NCI-H2081 (cell line): ENCODE measurements at places on chromosomes 13 and 19.

DNA sequence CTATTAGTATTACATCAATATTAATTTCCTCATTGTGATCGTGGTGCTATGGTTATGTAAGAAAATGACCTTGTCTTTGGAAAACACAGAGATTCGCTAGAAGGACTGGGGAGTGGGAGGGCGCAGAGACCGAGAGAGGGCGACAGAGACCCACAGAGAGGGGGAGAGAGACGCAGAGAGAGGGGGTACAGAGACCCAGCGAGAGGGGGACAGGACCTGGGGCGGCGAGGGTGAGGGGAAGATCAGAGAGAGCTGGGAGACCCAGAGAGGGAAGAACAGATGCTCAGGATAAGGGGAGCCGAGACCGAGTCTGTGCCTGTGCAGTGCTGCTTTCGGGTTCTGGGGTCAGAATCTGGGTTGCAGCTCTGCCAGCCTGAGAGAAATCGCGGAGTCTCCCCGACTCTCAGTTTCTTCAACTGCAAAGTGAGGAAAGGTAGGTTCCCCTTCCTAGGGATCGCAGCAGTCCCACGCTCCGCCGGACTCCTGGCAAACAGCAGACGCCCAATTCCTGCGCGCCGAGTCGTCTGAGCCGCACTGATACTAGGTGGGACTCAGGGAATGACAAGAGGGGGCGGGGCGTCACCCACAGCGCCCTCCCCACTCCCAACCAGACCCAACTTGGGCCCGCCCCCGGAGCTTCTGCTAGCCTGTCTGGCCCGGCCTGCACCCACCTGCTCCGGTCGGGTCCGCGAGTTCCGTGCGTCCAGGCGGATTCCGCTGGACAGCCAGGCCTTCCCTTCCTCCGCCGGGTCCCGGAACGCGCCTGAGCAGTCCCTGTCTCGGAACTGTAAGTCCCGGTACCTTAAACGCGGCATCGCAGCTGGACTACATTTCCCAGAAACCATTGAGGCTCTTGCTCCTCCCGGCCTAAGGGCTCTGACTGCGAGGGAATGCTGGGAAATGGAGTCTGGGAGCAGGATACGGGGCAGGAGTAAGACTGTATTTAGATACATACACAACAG lies 15.3 kb downstream of the IZUMO2 start:
- peak; percentile 46 for DNase-seq

DNA sequence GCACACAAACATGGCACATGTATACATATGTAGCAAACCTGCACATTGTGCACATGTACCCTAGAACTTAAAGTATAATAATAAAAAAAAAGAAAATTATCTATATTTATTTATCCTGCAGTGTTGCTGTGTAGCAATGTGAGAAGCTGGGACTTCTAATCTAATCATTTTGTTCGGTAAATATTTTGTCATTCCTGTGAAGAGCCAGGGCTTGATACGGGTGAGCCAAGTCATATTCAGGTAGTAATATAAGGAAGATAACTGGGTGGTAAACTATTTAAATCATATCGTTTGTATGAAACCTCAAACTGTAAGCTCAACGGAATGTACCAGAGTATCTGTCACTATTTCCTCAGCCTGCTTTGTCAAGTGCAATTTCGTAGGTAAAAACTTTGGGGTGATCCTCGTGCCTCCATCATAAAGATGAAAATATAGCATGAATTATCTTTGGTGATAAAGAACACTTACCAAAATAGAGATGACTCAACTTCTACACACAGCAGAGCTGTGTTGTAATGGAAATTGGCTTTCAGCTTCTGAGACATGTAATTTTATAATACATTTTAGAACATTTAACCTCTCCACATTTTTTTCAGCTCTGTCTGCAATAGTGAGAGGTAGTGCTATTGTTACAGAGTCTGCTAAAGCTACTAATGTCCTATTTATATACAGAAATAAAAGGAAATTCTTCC lies 92.9 kb downstream of the PCDH9 start:
- no peak for DNase-seq

GRCh38 chr19:10550336-10550735 lies 6.6 kb downstream of the ATG4D start:
- no peak for DNase-seq

DNA sequence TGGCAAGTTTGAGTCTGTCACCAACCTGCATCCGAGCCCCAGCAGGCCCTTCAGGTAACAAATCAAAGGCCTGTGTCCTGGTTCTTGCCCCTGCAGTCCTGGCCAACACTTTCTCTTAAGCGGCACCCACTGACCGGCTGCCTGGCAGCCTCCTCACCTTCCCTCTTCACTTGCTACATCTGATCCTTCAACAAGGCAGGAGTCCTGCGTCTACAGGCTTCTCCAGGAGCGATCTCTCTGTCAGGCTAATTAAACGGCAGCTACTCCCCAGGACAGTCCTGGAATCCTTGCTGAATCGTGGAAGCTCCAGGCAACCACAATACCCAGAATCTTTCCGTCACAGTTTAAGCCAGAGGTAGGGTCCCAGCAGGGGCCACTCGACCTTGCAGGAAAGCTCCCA lies 41.1 kb upstream of the GAS6 start:
- DNase-seq = no peak

- DNase-seq = no peak
These were observed 179.0 kb downstream of the LACC1 start for GRCh38 chr13:44058624-44059215.

DNA sequence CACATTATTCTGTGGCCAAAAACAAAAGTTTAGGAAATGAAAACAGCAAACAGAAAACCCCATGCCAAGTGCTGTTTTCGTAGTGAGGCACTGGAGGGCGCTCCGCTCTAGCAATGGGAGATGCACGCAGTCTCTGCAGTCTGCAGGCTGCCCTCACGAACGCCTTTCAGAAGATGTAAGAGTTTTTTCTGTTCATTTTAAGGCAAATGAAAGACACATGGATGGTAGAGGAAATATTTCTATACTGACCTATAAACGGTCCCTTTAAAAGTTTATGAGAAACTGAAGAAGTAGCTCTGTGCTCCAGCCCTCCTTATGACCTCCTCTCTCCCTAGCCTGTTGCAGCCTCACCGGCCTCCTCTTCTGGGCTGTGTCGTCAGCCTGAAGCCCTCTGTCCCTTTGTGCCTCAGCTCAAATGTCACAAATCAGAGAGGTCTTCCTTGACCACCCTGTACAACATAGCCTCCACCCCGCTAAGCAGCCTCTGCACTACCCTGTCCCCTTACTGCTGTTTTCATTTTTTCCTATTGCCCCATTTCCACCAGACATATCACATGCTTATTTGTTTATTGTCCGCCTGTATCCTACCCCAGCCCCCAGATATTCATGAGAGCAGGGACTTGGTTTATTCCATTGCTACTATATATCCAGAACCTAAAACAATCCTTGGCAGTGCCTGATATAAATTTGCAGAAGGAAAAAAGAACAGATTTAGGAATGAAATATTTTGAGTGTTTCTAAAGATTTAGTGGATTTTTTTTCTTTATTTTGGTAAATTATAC lies 116.4 kb downstream of the TM9SF2 start:
- DNase-seq = peak; percentile 81

- DNase-seq = no peak
These were observed 466.4 kb upstream of the ARGLU1 start for GRCh38 chr13:107034236-107034872.

- DNase-seq = no peak
These were observed 799.7 kb downstream of the DACH1 start for GRCh38 chr13:71067165-71067815.

- DNase-seq = no peak
These were observed 24.8 kb upstream of the SLC1A5 start for GRCh38 chr19:46812977-46813838.

DNA sequence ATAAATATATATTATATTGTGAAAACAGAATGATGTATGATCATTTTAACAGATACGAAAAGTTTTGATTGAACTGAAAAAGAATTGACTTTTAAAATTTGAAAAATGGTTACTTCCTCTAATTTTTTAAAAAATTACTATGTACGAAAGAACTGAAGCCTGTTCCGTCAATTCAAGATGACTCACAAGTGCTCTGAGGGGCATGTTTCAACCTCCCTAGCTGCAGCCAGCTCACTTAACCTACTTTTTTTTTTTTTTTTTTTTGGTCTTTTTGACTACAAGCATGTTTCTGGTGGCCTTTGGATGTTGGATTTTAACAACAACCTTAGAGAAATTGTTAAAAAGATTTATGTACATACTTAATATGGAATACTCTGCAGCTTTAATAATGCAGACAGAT lies 1139.3 kb downstream of the DIAPH3 start:
- no peak for DNase-seq

GRCh38 chr19:38734176-38734425 lies 10.2 kb downstream of the CAPN12 start:
- no peak for DNase-seq

GRCh38 chr19:50025794-50026549 lies at the start of gene ZNF473:
Gene ZNF473 (plus strand): TSS chr19:50026005. CDS start chr19:50031083, 5,078 bp downstream.
- DNase-seq = peak; percentile 91

DNA sequence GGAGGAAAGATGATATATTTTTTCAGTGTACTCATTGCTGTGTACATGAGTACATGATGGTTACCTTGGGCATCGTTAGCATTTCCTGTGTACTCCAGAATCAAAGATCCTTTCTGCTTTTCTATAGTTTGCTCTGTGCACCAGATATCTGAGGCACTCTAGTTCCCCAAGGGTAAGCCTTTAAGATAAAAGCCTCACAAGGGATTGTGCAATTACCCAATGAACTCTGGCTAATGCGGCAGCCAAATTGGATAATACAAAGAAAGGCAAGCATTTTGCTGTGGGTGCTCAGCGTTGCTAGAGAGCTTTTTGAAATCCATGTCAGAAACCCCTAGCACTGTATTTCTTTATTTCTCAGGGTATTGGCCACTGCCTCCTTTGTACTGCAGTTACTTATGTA lies 2.9 kb downstream of the CYSLTR2 start:
- no peak for DNase-seq

DNA sequence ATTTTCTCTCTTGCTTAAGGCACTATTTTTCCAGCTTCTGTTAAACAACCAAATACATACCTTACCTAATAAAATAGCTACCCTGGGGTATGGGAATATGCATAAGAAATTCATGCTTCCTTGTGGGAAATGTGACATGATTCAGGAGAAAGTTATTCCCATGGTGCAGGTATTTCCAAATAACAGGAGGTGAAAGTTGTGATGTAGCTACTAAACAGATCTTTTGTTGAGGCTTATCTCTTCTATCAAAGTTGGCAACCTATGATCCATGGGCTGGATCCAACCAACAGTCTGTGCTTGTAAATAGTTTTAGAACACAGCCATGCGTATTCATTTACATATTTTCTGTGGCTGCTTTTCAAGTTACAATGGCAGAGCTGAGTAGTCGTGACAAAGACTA lies 177.8 kb upstream of the NBEA start:
- no peak for DNase-seq

DNA sequence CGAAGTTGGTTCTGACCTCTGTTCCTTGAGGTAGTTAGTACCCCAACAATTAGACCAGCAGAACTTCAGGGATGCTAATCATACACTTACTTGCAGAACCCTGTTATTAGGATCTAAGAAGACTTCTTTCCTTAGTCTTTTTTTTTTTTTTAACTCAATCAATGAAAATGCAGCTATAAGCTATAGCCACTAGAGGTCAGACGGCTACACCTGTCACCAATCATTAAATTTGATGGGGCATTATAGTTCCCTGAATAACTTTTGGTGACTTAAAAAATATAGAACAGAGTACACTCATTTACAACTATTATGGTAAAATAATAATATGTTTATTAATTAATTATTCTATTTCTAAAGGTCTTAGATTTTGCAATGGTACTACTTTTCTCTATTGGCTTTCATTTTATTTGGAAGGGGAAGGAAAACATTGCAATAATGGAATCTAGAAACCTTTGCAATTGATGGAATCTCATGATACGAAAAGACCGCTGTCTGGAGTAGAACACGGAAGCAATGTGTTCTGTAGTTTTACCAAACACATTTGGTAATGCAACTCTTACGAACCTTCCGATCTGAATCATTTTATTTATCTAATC lies 483.2 kb downstream of the DIAPH3 start:
- DNase-seq = no peak

DNA sequence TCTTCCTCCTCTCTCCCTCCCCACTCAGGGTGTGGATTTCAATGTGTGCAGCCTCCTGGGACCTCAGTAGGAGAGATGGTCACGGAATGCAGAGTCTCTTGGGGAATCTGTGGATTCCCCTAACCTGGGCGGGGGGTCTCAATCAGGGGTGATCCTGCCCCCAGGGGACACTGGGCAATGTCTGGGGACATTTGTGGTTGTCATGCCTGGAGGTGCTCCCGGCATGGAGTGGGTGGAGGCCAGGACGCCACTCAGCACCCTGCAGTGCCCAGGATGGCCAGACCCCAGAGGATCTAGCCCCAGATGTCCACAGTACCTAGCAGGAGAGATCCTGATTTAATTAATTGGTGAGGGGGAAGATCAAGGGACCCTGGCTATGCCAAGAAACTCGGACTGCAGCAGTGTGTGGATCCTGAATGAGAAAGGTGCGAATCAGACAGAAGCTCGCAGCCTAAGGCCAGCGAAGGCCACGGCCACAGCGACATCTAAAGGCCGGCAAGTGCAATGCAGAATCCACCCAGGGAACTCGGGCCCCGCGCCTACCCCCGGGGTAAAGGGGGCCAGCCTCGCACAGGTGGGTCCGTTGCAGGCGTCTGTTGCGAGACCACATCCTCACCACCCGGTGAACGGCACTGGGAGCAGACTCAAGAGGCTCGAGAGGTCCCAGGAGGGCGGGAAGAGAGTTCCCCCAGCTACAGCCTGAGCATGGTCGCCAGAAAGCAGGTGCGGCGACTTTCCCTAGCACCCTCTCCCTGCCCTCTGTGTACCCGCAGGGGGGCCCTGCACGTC lies 88.8 kb downstream of the GNG7 start:
- peak; percentile 25 for DNase-seq

DNA sequence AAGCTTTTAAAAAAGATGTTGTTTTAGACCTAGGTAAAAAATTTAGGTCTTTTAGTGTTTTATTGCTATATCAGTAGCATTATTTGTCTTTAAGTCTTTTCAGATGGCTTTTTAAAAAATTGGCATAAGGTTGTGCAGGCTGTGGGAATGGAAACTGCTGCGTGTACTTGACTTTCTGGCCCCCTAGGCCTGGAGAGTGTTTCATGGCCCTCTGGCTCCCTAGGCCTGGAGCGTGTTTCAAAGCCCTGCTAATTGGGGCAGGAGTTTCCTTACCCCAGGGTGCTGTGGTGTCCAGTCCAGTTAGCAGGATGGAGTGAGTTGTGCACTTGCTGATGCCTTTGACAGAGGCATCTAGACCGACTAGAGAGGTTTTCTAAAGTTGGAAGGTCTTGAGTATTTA lies 23.8 kb downstream of the PRAM1 start:
- no peak for DNase-seq

DNA sequence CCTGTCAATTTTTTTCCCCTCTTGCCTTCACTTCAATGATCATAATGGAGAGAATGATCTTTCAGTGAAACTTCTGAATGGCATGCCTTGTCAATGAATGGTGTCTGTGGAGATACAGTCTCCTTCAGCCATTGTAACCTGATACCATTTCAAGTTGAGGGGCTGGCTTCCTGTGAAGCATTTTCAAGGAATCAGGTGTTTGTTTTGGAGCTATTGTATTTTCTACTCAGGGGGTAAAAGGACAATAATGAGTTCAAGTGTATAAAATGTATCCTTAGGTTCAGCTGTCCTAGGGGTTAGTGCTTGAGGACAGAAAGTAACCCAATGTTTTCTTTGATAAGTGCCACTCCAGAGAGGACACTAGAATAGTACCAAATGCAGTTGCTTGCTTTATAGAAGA lies 23.8 kb upstream of the CBY2 start:
- DNase-seq = no peak

- DNase-seq = no peak
These were observed 58.4 kb downstream of the SPRYD7 start for GRCh38 chr13:49877629-49878218.

- DNase-seq = no peak
These were observed 71.6 kb downstream of the LATS2 start for GRCh38 chr13:20989656-20990321.

- DNase-seq = no peak
These were observed 32.0 kb upstream of the CXCL17 start for GRCh38 chr19:42474743-42475142.
